ENCODE measurements at places on chromosomes 6 and 20.

GRCh38 chr20:6975311-6975710, 207.8 kb downstream of the BMP2 start:
- DNase-seq: no peak

DNA sequence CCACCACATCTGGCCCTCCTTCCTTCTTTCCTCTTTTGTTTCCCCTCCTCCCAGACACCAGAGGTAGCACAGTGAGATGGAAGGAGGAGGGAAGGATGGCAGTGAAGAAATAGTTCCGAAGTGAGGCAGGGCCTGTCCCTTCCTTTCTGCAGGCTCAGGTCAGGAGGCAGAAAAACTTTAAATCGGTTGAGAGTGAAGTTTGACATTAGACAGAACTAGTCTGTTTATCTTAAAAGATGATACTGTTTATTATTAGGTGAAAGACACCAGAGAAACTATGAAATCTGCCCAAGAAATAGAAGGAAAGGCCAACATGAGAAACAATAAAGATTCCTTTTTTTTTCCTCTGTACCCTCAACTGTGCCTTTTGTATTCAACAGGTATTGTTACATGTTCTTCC, 670.3 kb downstream of the UTRN start:
- DNase-seq: no peak

DNA sequence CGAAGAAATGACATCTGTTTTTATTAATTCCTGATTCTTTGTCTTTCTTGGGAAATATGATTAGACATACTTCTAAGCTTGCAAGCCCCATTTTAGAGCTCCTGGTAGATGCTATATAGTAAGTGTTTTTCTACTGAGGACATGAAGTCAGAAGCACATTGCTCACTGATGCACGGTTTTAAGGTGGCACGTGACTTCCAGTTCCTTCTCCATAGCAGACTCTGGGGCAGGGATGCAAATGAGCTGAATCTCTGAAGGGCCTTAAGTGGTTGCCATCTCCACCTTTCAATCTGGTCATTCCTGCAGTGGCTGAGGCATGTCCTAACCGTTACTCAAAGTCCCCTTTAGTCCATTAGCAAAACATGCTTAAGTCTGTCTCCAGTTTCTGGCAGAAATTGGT, 421.2 kb upstream of the HTR1E start:
- DNase-seq: no peak

DNA sequence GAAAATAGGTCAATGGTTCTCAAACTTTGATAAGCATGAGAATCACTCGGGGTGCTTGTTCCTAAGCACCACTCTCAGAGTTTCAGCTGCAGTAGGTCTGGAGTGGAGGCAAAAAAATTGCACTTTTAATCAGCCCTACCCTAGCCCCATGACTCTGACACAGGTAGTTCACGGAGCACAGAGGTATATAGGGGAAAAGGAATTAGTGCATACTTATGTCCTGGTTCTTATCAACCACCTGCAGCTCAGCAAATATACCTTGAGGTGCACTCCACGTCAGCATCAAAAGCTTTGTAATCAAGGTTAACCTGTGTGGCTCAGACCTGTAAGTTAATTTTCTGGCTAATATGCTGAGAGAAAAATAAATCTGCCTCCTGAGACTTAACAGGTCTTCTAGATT, 138.8 kb upstream of the HMGN3 start:
- no peak for DNase-seq

DNA sequence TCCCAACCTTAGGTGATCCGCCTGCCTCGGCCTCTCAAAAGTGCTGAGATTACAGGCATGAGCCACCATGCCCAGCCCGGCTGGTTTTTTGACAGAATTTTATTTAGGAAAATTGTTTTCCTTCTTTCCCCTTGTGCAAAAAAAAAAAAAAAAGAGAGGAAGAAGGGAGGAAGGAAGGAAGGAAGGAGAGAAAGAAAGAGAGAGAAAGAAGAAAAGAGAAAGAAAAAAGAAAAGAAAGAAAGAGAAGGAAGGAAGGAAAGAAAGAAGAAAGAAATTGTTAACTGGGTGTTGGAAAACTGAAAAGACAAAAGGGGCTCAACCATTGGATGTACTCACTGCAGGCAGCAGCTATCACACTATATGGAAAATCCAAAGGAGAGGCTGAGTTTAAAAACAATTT, 1.4 kb upstream of the RNF8 start:
- DNase-seq: no peak

DNA sequence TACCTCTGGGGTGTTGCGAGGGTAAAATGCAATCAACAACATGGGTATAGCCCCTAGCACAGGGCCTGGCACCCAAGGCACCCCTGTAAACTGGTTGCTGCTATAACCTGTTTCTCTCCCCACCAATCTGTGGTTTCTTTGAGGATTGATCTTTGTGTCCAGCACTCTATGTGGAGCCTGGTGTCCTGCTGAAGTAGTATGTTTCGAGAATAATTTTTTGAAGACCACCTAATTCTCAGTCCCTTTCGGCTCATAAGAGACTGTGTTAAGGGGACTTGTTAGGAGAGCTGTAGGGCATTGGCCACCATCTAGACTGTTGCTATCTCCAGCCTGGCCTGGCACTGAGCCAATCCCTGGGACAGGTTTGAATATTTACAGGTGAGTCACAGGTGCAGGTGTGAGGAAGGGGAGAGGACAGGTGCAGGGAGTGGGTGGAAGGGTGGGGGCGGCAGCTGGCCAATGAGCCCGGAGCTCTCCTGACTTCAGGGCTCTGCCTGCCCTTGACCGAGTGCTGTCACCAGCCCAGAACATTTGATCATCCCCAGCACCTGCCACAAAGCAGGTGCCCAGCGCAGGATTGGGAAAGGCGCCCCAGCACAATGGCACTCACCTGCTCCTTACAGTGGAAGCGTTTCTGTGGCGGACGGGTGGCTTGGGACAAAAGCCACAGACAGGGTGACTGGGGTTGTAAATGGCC, 8.1 kb upstream of the C20orf144 start:
- DNase-seq: no peak

GRCh38 chr6:39204646-39205244, 24.5 kb downstream of the KCNK5 start:
- DNase-seq: no peak

GRCh38 chr6:143158113-143158581, 97.5 kb downstream of the AIG1 start:
- no peak for DNase-seq

GRCh38 chr20:13723011-13723410, 61.7 kb downstream of the ESF1 start:
- no peak for DNase-seq

DNA sequence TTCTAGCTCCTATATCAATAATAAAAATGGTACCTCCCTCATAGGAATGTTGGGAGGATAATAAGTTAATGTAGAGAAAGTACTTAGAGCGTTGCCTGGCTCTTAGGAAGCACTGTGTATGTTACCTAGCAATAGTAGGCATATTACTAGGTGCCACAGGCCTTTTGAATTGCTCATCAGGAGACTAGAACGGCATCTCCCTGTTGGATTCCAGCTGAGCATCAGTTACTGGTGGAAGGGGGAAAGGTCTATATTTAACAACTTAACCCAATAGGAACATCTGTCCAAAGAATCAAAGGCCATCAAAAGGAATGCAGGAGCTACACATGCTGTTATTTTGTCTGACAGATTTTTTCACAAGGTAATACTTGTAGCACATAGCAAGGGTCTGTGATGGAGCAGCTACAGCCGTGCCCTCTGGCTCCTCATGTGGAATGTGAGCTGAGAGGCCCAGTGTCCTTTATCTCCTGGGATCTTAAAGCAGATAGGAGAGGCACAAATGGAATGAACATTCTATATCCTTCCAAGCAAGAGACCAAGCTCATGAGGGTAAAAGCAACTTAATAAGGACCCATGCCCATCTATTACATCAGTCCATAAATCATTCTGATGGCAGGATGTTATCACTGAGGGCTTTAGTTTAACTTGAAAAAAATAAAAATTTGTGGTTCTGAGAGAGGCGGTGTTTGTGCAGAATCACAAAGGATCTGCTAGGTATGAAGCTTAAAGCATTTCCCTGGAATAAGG, 184.9 kb upstream of the LAMP5 start:
- no peak for DNase-seq

DNA sequence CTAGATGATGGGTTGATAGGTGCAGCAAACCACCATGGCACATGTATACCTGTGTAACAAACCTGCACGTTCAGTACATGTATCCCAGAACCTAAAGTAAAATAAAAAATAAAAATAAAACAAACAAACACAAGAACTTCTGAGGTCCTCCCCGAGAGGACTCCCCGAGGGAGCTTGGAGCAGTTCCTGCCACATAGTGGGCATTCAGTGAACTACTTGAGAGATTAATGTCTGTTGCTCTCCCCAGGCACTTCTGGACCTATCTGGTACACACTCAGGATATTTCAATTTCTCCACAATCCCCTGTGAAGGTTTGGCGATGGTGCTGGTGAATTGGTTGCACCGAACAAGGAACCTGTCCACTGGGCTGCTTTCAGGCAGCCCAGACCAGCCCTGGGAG, 311.2 kb downstream of the ESR1 start:
- DNase-seq: no peak

GRCh38 chr6:159074120-159074684, 29.4 kb upstream of the TAGAP start:
- DNase-seq: no peak

DNA sequence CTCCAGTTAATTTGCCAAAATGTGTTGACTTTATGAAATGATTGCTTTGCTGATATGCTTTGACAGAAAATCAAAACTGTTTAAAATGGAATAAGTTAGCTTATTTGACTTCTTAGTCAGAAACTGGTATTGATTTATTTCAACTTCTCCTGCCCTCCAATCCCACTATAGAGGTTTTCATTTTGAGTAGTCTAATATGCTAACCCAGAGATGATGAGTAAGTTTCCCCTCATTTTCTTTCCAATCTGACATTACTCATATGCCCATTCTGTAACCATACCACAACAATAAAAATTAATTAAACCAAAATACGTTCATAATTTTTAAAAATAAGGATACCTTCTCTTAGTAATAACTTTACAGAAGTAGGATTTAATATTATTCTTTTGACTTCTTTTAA, 78.8 kb downstream of the COL19A1 start:
- DNase-seq: no peak

DNA sequence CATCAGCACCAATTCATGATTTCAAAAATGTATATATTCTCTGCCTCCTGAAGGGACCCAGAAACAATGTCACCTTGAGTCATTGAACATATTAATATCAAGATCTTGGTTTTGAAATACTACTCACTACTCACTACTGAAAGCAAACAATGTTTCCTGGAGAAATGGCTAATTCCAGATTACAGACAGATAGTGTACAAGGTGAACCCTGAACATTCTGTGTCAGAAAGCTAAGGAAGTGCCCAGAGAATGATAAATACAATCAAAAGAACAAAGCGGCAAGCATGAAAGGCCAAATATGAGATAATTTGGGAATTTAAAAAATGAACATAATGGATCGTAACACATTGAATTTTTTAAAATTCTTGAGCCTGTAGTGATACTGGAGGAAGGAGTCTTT, 101.5 kb upstream of the TENT5A start:
- DNase-seq: no peak

GRCh38 chr20:32017711-32018251, 7.5 kb downstream of the CCM2L start:
- DNase-seq: no peak
